ENCODE measurements at places on chromosomes 13 and 19.

DNA sequence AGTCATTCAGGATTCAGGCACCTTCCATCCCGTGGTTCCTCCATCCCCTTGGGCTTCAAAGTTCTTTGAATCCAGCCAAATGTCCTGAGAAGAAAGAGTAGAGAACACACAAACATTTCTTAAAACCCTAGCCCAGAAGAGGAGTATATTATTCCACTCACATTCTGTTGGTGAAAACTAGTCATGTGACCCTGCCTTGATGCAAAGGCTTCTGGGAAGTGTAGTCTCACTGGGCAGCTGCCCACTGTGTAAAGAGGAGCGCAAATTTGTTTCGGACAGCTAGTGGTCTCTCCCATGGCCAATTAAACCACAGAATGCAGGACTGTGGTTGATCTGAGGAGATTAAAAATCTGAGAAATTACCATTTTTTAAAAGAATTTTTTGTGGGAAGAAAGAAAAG, 304.4 kb downstream of the SUCLA2 start:
- DNase-seq = no peak

- no peak for DNase-seq
Observed at GRCh38 chr19:32068793-32069192, 276.6 kb upstream of the ZNF507 start.

DNA sequence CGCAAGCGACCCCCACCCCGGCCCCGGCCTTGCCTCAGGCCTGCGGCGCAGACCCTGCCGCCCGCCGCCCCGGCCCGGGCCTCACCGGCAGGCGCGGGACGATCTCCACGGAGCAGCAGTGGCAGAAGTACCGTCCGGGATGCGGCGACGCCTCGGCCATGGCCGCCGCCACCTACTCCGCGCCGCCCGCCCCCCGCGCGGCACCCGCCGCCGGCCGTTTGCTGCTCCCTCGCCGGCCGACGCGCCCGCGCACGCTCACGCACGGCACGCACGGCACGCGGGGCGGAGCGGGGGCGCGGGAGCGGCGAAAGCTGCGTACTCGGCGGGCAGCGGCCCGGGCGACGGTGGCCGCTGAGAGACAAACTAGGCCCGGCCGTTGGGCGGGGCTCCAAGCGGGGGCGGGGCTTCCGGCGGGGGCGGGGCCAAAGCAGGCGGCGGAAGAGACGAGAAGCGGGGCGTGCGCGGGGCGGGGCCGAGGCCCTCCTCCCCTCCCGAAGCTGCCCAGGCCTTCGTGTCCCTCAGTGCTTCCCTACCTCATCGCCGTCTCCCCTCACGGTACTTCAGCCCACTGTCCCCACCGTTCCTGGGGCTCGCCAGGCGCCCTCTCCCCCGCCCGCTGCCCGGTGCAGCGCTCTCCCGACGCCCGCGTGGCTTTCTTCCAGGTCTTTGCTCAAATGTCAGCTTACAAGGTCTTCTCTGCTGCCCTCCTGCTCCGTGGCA, at the start of gene RNF126:
TSS of gene RNF126 (minus strand) at position 253 of the 720 bp plus-strand sequence. CDS start at position 160, 93 bp downstream.
- peak; percentile 94 for DNase-seq

GRCh38 chr13:42035905-42036521, 12.4 kb upstream of the DGKH start:
- DNase-seq = no peak

DNA sequence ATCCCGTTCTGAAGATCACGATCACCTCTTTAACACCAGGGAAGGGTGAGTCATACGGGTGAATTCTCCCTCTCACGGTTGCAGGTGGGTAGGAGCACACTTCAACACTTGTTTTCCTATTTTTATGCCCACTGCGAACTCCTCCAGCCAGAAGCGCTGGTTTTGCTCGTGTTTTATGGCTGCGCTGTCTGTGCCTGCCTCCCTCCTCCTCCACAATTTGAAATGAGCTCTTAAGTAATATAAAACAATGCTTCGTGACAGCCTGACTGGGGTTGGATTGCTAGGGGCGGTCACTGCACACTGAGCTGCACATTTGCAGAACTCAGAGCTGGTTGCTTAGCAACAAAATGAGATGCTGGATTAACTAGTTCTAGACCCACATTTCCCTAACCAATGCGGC, 12.9 kb downstream of the CCDC70 start:
- DNase-seq = no peak

GRCh38 chr13:41117869-41118268, 14.7 kb downstream of the KBTBD6 start:
- no peak for DNase-seq

GRCh38 chr13:79725841-79726240, 244.9 kb downstream of the NDFIP2 start:
- DNase-seq = no peak

GRCh38 chr19:45117167-45117594, 24.2 kb downstream of the PPP1R37 start:
- peak; percentile 62 for DNase-seq

GRCh38 chr19:4976401-4977298, 7.7 kb downstream of the KDM4B start:
- no peak for DNase-seq

- no peak for DNase-seq
Observed at GRCh38 chr19:55149078-55150003, at the start of gene TNNT1. Gene TNNT1, minus strand, starts transcription at chr19:55149206. Its CDS starts 2,049 bp downstream, at chr19:55147157.

DNA sequence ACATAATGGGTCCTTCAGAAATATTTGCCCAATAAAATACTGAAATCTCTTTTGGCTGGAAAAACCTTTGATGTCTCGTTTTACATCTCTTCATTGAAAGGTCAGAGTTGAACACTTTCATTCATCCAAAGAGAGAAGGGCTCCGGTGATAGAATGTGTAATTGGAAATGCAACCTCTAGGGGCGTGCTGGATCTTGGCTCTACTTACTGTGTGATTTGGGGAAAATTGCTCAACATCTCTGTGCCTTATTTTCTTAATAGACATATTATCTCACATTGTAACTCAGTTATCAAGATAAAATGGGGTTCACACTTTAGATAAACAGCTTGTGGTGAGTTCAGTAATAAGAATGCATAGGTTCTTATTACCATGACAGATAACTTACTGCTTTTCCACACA, 1444.1 kb downstream of the SLITRK5 start:
- no peak for DNase-seq

DNA sequence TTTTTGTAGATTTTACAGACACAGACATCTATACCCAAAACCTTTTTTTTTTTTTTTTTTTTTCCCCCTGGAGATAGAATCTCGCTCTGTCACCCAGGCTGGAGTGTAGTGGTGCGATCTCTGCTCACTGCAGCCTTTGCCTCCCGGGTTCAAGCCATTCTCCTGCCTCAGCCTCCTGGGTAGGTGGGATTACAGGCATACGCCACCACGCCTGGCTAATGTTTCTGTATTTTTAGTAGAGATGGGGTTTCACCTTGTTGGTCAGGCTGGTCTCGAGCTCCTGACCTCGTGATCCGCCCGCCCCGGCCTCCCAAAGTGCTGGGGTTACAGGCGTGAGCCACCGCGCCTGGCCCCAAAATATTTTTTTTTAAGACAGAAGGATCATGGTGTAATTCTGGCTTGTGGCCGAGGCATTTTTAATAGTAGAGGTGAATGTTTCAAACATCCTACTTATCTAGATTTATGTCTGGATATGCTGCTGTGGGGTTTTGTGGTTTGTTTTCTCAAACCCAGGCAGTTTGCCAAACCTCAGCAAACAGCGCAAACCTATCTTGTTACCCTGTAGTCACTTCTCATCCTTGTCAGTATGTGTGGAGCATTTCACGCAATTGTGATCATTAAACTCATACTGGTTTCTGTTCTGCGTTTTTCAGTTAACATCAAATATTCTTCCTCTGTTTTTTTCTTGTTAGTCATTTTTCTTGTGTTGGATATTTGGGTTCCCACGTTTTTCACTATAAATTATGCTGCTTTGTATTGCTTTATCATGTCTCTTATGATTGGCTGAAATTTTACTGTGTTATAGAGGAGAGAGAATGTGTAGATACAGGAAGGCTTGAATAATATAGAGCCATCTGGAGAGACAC, 36.2 kb upstream of the GARRE1 start:
- DNase-seq = peak; percentile 70

DNA sequence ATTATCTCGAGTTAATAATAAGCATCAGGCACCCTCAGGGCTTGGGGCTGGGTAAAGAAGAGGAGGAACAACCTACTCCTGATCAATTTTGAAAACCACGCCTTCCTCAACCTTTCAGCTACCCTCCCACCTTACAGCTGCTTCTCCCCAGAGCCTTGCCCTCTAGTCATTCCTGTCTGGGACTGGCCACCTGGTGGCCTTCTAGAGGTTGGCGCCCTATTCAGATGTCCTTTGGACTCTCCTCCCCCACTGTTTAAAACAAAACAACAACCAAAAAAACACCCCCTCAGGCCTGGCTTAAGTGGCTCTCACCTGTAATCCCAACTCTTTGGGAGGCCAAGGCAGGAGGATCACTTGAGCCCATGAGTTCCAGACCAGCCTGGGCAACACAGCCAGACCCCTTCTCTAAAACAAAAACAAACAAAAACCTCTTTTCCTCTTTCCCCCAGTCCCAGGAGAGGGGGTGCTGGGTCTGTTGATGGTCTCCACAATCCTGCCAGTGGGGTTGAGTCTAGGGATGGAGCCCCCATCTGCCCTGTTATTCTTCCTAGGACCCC, 62.3 kb downstream of the CCDC70 start:
- DNase-seq = no peak

- no peak for DNase-seq
Observed at GRCh38 chr19:43457809-43458208, 7.6 kb downstream of the LYPD3 start.

GRCh38 chr19:27974082-27974513, 1238.9 kb downstream of the UQCRFS1 start:
- no peak for DNase-seq

DNA sequence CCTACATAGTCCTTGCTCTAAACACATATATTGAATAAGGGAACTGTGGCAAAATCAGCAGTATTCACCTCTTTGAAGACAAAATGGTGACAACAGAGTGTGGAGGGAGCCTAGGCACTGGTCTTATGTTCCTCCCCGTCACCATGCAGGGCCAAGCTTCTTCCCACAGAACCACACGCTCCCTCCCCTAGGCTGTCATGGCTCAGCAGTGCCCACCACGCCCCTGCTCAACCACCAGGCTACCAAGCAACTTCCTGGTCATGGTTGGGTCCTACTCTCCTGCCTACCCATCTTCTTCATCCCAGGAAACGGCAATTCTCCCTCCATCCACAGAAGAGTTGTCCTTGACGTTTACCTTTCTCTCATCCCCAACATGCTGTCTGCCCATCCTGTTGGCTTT, 126.1 kb downstream of the CRYL1 start:
- DNase-seq = no peak

DNA sequence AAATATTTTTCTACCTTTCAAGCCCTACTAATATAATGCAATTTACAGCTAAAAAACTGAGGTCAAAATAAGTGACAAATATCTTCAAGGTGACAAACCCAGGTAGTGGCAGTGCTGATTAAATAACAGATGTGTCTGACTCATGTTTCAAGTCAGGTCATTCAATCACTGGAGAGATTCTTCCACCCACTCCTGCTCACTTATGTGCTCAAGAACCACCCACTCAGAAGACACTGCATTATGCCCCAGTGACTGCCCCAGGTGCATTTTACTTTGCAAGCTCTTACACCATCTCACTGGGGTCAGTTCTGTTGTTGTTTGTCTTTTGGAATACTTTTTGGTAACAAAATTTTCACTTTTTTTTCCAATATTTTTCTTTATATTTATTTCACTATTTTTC, 2.2 kb downstream of the ZNF100 start:
- no peak for DNase-seq

- DNase-seq = no peak
Observed at GRCh38 chr13:22499919-22500318, 680.9 kb upstream of the SGCG start.

GRCh38 chr13:66264971-66265370, 965.2 kb downstream of the PCDH9 start:
- DNase-seq = no peak

DNA sequence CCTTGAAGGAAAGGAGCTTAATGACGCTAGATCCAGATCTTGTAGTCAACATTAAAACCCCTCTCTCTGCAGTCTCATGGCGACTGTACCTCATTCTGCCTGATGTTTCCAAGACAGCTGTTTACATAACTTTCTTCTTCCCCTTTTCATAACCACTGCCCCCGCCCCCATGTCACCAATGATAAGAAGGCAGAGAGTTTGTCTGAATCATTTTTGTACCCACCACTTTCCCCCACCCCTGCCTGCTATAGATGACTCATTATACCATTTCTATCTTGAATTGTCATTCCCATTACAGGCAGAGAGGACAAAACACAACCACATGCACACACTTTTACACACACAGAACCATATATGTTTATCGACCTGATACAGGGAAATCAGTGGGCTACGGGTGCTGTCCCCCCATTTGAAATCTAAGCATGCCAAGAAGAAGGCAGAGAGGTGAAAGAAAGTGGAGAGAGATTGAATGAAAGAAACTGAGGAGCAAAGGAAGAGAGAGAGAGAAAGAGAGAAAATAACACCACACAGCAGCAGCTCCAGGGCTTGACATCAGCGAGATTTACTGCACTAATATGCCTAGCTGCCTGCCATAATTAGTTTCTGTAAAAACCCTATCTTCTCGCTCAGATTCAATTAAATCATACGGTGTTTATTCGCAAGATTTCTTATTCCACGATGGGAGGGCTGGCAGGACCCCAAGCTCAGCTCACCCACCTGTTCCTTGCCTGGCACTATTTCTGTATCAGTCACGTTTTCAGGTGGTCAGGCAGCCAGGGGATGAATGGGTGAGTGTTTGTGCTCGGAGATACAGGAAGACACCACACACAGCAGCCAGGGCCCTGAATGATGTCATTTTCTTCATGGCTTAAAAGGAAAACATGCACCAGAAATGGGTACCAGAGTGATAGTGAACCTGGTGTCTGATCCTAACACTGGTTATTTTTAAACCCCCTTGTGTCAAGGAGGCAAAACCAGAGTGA, 114.3 kb upstream of the SERP2 start:
- peak; percentile 67 for DNase-seq

GRCh38 chr13:48304143-48304876, 759 bp downstream of the RB1 start:
- peak; percentile 53 for DNase-seq

- no peak for DNase-seq
Observed at GRCh38 chr13:34430294-34430693, 511.8 kb upstream of the NBEA start.

DNA sequence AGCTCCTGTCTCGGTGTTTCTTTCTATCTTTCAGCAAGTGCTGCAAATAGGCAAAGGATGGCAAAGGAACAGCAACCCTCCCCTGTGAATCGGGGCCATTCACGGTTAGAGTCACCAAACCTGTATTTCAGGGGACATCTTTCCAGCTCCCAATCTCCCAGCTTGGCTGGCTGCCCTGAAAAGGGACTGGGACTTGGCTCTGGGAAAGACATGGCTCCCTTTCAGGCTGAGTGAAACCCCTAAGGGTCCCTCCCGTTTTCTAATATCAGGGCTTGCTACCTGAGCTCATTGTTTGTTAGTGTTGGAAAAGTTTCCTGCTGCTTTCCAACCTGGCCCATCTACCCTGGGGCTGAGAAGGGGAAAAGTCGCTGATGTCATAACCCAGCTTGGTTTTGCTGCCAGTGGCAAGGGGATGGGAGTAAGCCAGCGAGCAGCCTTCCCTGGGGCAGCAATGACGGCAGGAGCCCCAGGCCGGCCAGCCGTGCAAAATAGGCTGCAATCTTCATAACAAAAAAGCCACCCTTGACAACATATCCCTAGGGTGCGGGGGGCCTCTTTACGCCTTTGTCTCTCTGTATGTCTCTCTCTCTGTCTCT, 29.9 kb downstream of the SERP2 start:
- DNase-seq = no peak

Data from activated naive CD4-positive, alpha-beta T cell treated with anti-CD3 and anti-CD28 coated beads, Interleukin-2, amount 10 ng/mL, durations not matched to agents 7 days and 5 days (primary cell).